ENCODE measurements at places on chromosomes 2 and 18. TPM values are rescaled to one million over a fixed set of nuclear protein-coding genes. Genes with fewer than 3 reads are reported as not detected.

DNA sequence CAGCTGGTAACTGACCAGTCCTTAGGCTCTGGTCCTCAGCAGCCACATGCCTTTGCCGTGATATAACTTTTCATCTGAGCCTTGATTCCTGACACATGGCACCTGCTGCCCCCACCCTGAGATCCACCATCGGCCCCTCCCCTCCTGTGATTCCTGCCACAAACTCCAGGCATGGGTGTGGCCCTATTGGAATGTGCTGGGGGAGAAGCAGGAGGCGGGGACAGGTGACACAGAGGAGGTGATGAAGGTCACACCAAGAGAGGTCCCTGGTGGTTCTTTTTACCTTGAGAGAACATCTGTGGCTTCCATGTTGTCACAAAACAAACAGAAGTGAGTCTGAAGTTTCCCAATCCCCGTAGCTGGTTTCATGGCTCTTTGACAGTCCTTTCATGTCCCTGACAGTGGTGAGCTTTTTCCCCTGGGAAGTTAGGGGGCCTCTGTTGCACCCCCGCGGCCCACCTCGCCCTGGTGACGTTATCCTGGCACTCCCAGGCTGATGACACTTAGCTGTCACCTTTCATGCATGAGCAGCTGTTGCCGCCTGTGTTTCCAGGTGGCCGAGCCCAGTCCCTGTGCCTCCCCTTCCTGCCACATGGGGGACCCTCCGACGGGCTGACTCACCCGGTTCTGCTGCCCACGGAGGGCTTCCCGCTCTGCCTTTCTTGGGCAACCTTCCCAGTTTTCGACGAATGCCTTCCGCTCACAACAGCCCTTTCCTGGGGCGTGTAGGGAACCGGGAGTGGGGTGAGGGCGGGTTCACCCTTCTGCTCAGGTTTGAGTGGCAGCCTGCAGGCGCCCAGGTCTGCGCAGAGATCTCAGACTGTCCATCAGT lies 66.3 kb upstream of the GLI2 start:
- no peak overlapping the region for H3K4me3 ChIP-seq
- H3K36me3 ChIP-seq = peaks cover 10% of the 10 kb centered on the region
- H3K27ac ChIP-seq = no peak overlapping the region

GALR1 gene
- not detected for total RNA-seq

- no peak for DNase-seq
- no peaks in the 10 kb centered on the region for H3K27me3 ChIP-seq
- peaks cover 37% of the 10 kb centered on the region for H3K4me1 ChIP-seq
- H3K27ac ChIP-seq = no peak overlapping the region
- peaks cover 2% of the 10 kb centered on the region for H3K36me3 ChIP-seq
Measured at GRCh38 chr2:219243291-219243761, 1.9 kb downstream of the GLB1L start.

- no peaks in the 10 kb centered on the region for H3K27me3 ChIP-seq
- no peaks in the 10 kb centered on the region for H3K4me1 ChIP-seq
- DNase-seq = no peak
- H3K27ac ChIP-seq = no peak overlapping the region
- no peaks in the 10 kb centered on the region for H3K36me3 ChIP-seq
Measured at GRCh38 chr2:188318161-188318749, 26.6 kb downstream of the GULP1 start.

DNA sequence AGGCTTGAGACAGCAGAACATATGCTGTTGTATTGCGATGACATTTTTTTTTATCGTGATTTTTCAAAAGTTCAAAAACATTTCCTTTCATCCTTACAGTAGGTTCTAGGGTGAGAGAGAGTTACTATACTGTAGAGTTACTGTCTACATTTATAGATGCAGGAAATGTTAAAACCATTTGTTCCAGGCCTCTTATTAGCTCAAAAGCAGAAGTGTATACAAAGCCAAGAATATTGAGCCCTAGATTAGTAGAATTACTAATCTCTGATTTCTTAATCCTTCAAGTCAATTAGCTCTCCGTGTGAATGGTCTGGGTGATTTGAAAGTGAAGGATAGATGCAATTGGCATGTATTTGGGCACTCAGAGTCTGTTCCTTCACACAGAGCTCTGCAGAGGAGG lies 73.1 kb downstream of the MAPRE2 start:
- H3K36me3 ChIP-seq = peaks cover 2% of the 10 kb centered on the region
- no peak overlapping the region for H3K27ac ChIP-seq
- H3K27me3 ChIP-seq = no peaks in the 10 kb centered on the region
- no peak for DNase-seq
- no peak overlapping the region for H3K4me3 ChIP-seq

- no peak overlapping the region for H3K4me3 ChIP-seq
- H3K27ac ChIP-seq = no peak overlapping the region
- no peaks in the 10 kb centered on the region for H3K27me3 ChIP-seq
- no peaks in the 10 kb centered on the region for H3K4me1 ChIP-seq
- DNase-seq = no peak
Measured at GRCh38 chr18:43883886-43884285, 606.6 kb upstream of the SYT4 start.

GRCh38 chr18:51821610-51822009 lies 518.4 kb upstream of the DCC start:
- DNase-seq = no peak
- H3K4me1 ChIP-seq = no peaks in the 10 kb centered on the region
- H3K27ac ChIP-seq = no peak overlapping the region
- no peaks in the 10 kb centered on the region for H3K36me3 ChIP-seq
- no peaks in the 10 kb centered on the region for H3K27me3 ChIP-seq

DNA sequence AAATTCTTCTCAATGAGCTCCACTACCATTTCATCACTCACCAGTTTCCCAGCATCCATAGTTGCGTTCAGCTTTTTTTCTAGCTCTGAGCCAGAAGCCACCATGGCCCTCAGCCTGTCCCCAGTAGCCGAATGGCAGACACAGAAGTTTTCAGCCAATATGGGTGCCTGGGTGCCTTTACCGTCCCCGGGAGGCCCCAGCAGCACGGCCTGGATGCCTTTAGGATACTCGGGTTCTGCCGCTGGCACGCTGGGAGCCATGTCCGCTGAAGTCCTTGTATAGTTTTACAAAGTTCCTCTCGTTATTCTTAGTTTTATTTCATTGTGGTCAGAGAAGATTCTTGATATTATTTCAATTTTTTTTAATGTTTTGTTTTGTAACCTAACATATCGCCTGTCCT lies 187.2 kb downstream of the MEMO1 start:
- peaks cover 10% of the 10 kb centered on the region for H3K27me3 ChIP-seq
- H3K36me3 ChIP-seq = peaks cover 2% of the 10 kb centered on the region
- no peak overlapping the region for H3K4me3 ChIP-seq
- H3K4me1 ChIP-seq = no peaks in the 10 kb centered on the region

DNA sequence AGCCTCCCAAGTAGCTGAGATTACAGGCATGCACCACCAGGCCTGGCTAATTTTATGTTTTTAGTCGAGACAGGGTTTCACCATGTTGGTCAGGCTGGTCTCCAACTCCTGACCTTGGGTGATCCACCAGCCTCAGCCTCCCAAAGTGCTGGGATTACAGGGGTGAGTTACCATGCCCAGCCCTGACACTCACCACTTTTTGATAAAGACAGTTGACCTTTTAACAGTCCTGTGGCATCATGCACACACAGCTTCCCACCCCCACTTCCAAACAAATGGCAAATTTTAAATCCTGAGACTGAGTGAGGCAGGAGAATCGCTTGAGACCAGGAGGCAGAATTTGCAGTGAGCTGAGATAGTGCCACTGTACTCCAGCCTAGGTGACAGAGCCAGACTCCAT lies 6.2 kb upstream of the DNAJB2 start:
- H3K4me1 ChIP-seq = peaks cover 11% of the 10 kb centered on the region
- no peak for DNase-seq
- H3K4me3 ChIP-seq = no peak overlapping the region

DNA sequence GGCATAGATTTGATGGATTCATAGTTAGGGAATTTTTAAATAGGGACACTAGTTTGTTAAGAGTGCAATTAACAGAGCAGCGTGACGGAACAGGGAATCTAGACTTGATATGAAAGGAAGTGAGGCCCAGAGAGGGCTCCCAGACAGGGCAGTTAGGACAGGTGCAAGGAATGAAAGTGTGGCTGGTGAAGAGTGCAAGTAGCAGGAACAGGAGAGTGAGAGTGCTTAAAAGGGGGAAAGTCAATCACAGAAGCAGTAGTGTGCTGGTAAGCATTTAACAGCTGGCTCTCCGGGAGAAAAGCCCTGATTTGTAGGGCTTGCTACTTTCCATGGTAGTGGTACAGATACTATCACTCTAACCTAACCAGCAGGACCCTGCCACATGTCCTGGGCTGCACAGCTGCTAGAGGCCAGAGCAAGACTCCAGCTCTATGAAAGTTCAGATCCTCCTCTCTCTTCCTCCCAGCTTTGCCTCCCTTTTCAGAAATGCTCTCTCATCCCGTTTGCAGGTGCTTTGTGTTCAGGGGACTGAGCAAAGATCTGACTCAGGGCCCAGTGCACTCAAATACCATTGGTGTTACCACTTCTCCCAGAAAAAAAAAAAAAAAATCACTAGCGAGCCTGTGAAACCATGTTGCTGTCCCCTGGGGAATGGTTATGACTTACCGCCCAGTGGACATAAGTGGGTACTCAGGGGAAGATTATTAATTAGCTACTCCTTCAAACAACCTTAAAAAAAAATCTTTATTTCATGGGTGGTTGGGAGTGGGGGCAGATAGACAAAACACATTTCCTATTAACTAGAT lies 18.1 kb upstream of the GCFC2 start:
- H3K4me1 ChIP-seq = no peaks in the 10 kb centered on the region
- peaks cover 9% of the 10 kb centered on the region for H3K27me3 ChIP-seq
- no peak for DNase-seq
- no peak overlapping the region for H3K27ac ChIP-seq

GRCh38 chr2:99140860-99141109 lies 722 bp upstream of the C2orf15 start:
- H3K4me1 ChIP-seq = peaks cover 28% of the 10 kb centered on the region
- peak overlapping the region; percentile 85 for H3K27ac ChIP-seq
- no peaks in the 10 kb centered on the region for H3K27me3 ChIP-seq
- DNase-seq = no peak
- peaks cover 3% of the 10 kb centered on the region for H3K36me3 ChIP-seq

UGT1A4 gene
- total RNA-seq = not detected

All from activated T-cell treated with anti-CD3 and anti-CD28 coated beads, Interleukin-2, amount 50 U/mL, for 72 hours (primary cell).